ENCODE measurements at places on chromosomes 11 and 22. TPM values are rescaled to one million over a fixed set of nuclear protein-coding genes. Genes with fewer than 3 reads are reported as not detected.

Gene FAM227A
- 0.88 TPM for total RNA-seq

DNA sequence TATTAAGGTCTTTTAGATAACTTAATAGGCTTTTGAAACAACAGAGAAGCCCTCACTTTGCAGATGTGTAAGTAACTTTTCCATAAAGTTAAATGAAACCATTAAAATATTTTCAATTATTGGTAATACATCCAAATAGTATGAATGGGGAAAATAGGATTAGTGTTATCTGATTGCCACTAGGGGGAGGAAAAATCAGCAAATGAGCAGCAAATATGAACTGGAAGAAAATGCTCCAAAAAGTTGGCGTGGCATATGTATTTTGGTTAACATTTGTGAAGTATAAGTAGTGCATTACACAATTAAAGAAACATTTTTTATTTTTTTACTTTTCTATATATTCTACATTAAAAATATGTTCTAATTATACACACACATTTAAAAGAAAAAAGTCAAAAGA lies 259.8 kb upstream of the ANO5 start:
- no peak for DNase-seq

Gene PGA4
- total RNA-seq: not detected

- no peak for DNase-seq
Observed at GRCh38 chr11:101345891-101346290, 216.3 kb upstream of the PGR start.

Gene MRGPRF
- not detected for total RNA-seq

Gene BIRC2
- total RNA-seq: 34.3 TPM

DNA sequence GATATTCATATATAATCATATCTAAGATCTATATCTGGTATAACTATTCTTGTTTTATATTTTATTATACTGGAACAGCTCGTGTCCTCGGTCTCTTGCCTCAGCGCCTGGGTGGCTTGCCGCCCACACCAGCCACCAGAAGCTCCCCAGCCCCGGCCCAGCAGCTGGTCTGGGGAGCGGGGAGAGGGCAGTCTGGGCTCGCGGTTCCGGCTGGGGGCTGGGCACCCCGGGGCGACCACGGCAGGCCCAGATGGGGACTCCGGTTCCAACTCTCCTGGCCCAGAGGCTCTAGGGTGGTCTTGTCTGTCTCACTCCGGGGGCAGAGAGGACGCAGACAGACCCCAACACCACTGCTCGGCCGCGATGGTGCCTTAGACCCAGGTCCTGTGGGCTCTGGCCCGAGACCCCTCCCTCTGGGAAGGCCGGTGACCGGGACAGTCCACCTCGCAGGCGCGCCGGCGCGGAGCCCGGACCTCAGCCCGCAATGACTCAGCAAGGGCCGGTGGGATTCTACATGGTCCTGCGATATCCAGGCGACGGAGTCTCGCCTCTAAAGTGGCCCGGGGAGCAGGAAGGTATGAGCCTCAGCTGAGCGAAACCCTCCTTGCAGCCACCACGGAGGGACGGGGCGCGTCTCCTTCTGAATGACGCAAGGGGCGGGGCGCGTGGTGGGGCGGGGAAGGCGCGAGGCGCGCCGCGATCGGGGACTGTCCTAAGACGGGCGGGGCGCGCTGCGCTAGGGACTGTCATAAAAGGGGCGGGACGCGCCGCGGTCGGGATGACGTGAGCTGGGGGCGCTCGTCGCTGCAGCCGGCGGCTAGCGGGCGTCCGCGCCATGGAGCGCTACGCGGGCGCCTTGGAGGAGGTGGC lies at the start of gene DGCR6:
DGCR6 (plus strand) TSS at position 781 of the 870 bp plus-strand sequence; CDS start at position 836, 55 bp downstream.
- DNase-seq: no peak

Gene NPTXR
- 2.5 TPM for total RNA-seq

GRCh38 chr22:49887064-49887451 lies 31.2 kb downstream of the ALG12 start:
- no peak for DNase-seq

DNA sequence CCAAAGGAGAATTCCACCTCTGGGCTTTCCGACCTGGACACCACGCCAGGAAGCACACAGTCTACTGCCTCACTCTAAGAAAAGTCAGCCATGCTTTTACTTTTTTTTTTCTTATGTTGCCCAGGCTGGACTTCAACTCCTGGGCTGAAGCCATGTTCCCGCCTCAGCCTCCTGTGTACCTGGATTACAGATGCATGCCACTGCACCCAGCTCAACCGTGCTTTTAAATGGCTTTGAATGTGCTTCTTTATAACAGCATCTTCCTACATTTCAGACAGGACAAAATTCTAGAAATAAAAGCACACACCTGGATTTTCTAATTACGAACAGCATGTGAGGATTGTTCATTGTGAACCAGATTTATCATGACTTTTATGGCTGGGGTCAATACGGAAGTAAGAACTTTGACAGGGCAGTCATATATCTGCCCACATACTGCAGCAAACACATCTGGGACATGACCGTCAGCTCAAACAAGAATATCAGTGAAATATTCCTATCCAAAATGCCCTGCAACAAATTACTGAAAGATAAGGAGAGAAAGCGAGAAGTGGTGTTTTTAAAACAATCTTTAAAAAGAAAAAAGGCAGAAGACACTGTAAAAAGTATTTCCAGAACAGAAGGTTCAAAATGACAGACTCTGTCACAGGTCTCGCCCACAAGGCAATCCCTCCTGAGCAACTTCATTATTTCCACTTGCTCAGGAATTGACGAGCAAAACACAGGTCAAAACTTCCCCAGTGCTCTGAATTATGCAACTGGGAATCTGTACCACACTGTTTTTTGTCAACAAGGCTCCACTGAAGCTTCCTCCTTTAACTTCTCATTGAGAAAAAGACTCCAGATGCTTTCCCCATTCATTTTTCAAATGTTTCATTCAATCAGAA lies 42.1 kb downstream of the PACSIN2 start:
- no peak for DNase-seq

- no peak for DNase-seq
Observed at GRCh38 chr11:135017296-135017695, 605.3 kb upstream of the B3GAT1 start.

- no peak for DNase-seq
Observed at GRCh38 chr11:128359515-128359914, 227.8 kb downstream of the ETS1 start.

Gene SEC14L6
- total RNA-seq: not detected

DNA sequence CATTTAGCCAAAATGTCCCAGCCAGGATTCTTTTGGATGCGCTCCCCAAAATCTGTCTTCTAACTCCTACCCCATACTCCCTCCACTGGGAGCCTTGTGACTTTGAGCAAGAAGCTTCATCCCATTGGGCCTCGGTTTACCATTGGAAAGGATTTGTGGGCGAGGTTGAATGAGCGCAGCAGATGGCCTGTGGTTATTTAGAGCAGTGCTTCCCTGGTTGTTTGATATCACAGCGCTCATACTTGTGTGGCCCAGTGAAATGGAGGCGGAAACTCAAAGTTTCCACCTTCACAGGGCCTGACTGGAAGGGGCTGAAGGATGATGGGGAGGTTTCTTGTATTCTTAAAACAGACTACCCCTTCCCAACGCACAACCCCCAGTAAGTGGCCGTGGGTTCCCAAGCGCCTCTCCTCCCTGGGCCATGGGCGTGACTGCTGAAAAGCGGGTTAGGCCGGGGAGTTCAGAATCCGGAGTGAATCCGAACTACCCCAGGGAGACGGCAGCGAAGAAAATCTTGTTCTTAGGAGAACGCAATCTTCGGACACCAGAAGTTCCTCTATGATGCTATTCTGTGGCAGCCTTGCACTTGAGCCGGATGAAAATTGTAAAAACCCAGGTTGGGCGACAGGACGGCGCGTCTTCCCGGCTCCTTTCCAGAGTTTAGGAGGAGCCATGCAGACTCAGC lies 1.2 kb upstream of the ATF4 start:
- DNase-seq: peak; percentile 56

DNA sequence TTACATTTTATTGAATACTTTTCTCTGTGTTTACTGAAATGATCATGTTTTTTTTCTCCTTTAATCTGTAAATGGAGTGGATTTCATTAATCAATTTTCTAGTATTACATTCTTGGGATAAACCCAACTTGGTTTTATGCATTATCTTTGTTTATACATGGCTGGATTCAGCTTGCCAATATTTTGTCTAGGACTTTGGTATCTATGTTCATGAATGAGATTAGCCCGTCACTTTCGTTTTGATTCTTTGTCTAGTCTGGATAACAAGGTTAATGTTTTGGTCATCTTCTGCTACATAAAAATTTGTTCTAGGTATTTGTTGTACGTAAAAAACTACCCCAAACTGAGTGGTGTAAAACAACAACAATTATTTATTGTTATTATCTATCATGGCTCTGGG lies 127.9 kb upstream of the PAX6 start:
- no peak for DNase-seq

GRCh38 chr22:45731041-45731797 lies 59.6 kb downstream of the ATXN10 start:
- no peak for DNase-seq

- DNase-seq: no peak
Observed at GRCh38 chr11:105220121-105220520, 80.6 kb upstream of the CARD18 start.

DNA sequence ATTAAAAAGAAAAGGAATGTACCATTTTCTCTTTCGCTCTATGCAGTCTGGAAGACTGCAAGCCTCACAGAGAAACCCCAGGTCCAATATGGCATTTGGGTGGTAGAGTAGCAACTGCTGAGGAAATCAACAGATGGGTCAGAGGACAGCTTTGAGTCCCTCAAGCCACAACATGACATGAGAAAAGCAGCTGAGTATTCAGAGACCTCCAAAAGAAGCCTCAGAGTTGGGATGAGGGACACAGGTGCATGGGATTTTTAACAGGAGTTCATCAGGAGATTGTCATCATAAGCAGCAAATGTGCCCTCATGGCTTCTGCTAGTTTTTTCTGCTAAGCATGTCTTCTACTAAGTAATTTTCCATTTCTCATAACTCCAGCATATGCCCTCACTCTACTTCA lies 111.6 kb downstream of the BLID start:
- no peak for DNase-seq

DNA sequence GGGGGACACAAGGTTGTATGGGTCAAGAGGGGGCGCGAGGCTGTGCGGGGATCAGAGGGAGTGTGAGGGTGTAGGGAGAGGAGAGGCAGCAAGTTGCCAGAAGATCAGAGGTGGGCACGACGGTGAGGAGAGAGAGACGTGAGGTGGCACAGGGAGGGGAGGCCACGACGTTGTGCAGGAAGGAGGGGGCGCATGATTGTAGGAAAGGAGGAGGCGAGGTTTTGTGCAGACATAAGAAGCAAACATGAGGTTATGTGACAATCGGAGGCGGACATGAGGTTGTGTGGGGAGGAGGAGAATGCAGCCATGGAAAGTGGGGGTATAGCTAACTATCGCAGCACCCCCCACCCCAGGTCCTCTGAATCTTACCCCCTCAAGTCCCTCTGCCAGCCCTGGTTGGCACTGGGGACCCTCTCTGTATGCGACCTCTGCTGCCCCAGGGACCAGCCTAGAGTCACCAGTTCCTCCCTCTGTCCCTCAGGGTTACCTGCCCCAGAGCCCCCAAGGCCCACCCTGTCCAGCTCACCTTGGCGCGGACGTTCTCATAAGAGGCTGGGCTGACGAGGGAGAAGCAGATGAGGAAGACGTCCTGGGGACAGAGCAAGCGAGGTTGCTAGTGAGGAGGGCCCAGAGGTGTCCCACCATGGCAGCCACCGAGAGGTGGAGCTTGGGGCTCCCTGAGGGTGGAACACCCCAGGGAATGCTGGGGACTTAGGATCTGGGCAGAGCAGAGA lies 12.5 kb downstream of the RAC2 start:
- peak; percentile 79 for DNase-seq

DNA sequence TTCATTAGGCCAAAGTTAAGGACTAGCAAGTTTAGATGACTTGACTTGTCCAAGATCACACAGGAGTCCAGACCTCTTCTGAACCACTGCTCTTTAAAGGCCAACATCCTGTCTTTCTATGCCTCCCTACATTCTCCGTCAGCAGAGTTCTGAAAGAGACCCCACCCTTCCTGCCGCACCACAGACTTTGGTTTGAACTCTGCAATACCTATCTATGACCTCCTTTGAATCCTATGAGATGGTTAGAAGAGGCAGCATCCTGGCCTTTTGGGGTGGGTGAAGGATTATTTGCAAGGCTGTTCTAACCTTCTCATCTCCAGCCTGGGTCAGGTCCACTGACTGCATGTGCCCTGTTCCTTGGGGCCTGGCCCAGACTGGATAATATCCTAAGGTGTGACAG lies 4.3 kb upstream of the RRM1 start:
- DNase-seq: peak; percentile 53

Gene CFAP68
- total RNA-seq: 29.9 TPM

DNA sequence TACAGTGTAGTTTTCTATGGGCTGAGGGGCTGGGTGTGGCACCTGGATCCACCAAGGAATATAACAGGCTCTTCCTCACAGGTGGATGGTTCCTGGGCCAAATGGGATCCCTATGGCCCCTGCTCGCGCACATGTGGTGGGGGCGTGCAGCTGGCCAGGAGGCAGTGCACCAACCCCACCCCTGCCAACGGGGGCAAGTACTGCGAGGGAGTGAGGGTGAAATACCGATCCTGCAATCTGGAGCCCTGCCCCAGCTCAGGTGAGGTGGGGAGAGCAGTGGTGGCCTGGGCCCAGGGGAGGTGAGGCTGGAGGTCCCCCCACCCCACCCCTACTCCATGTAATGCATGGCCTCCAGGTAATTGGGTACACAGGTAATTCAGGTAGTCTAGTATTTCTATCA lies 20.7 kb downstream of the ADAMTS15 start:
- no peak for DNase-seq

Gene TLCD5
- 1.0 TPM for total RNA-seq

GRCh38 chr11:19772480-19772879 lies 59.8 kb downstream of the NAV2 start:
- DNase-seq: no peak

DNA sequence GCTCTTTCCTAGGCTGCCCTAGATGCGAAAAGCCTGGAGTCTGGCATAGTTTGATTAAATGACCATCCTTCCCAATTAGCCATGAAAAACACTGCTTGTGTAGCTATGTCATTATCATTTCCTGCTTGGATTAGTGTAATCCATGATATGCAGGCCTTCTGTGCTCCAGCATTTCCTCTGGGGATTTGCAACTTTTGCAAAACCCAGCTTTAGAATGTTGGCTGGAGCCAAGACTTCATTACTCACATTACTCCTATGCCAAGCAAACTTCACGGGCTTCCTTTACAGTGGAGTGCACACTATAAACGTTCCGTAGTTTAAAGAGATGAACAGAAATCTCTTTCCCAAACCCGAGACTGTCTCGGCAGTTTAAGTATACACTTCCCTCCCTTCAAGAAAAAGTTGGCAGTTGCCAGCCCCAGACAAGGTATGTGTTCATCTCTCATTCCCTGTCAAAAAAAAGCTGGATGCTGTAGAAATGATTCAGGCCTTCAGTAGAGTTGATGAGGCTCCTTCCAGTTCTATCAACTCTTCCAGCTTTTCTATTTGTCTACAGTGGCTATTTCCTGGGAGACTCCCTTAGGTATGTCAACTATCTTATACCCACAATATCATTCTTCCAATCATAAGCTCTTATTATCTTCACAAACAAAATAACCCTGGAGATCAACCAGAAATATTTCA lies 180.0 kb downstream of the MAML2 start:
- DNase-seq: no peak

Measured in activated CD4-positive, alpha-beta memory T cell treated with anti-CD3 and anti-CD28 coated beads for 36 hours (primary cell).